Mucosa of gallbladder (tissue), 1 donor: ENCODE measurements at places on chromosomes 3 and 15. TPM values are rescaled to one million over a fixed set of nuclear protein-coding genes. Genes with fewer than 3 reads are reported as not detected.

The LAMB2 gene
- 733 TPM for total RNA-seq

DNA sequence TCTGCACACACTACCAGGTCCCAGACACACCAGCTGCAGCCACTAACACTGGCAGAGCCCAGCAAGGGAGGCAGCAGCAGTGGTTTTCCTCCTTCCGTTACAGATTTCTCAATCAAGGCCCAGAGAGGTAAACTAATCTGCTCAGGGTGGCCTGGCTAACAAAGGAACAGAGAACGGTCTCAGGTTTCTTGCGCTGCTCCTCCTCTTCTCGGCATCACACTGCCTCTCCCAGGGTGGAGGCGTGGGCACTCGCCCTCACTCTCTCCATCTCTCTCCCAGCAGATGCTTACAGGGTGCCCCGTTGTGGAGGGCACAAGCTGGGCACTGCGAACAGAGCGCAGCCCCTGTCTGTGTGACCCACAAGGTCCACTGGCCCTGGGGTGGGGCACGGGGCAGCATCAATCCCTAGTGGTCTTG is 228.7 kb downstream of the VPS13C start:
- DNase-seq: no peak

DNA sequence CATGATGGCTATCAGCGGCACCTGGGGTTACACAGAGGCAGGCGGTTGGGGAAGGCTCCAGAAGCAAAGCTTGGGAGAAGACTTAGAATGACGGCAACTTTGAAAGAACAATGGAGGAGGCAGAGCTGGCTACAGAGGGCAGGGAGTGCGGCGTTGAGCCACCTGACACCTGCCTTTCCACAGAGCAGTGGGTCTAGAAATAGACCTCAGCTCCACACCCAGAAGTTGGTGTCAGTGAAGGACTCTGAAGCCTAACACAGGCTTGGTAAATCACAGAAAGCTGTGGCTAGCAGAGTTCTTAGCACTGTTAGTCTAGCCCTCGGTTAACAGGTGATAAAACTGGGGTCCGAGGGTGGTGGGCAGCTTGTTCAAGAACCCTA is 23.1 kb upstream of the EHD4 start:
- DNase-seq: no peak

The SI gene
- total RNA-seq: 0.03 TPM

The HIGD2B gene
- not detected for total RNA-seq

DNA sequence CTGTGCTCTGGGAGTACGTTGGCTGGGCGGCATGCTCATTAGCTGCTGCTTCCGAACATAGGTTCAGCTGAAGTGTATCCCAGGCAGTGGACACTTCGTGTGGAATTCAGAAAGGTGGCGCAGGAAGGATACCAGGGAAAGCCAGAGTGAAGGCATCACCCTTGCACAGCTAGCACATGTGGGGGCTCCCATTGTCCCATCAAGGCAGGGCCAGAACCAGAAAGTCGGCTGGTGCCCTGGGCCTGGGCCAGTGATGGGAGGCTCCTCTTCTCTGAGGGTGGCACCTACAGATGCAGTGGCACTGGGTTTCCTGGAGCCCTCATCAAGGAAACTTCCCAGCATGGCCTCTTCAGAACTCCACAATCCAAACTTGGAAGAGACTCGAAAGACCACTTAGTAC is 56.6 kb downstream of the PGPEP1L start:
- DNase-seq: no peak

DNA sequence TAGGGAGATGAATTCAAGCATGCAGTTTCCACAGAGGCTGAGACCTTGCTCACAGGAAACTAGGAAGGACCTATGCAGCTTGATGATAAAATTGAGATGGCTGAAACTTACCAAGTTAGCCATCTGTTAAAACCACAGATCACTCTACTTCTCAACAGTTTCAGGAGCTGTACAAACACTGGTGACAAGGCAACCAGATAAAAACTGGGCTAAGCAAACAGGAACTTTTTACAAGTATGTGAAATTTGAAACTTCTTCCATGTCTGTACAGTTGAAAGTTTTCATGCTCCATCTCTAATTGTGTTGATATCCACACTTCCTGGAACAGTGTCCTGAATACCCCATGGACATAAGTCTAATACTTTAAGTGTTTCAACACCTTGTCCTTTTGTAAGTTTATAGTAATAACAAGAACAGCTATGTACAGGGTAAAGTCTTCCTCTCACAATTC is 78.2 kb downstream of the FAIM start:
- DNase-seq: no peak

The C3orf22 gene
- total RNA-seq: not detected

GRCh38 chr3:184748219-184749135 is 36.6 kb upstream of the MAGEF1 start:
- no peak for DNase-seq

- no peak for DNase-seq
These were observed 245.7 kb downstream of the ZIC1 start for GRCh38 chr3:147654827-147655226.

The ATP13A3 gene
- 103 TPM for total RNA-seq

- no peak for DNase-seq
These were observed 55.9 kb upstream of the LARS2 start for GRCh38 chr3:45332493-45332892.

The VIPR1 gene
- 91.7 TPM for total RNA-seq

- no peak for DNase-seq
These were observed 28.5 kb downstream of the MCTP2 start for GRCh38 chr15:94259863-94260262.

DNA sequence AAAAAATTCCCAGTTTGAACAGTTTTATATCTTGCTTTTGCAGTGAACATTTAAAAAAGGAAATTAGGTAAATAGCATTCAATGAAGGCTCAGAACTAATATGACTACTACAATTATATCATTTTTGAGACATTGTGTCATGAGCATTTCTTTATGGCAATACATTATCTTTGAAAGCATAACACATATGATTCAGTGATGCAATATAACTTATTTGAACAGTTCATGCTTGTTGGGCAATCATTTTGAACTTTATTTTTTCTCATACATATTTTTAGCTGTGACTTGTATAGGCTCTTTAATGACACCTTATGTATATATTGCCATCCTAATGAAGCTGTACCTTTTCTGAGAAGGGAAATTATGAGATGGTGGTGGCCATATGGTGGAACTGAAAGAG is 828.6 kb upstream of the NR2F2 start:
- DNase-seq: no peak

- DNase-seq: peak; percentile 45
These were observed 53.0 kb upstream of the GSK3B start for GRCh38 chr3:120147072-120147871.

DNA sequence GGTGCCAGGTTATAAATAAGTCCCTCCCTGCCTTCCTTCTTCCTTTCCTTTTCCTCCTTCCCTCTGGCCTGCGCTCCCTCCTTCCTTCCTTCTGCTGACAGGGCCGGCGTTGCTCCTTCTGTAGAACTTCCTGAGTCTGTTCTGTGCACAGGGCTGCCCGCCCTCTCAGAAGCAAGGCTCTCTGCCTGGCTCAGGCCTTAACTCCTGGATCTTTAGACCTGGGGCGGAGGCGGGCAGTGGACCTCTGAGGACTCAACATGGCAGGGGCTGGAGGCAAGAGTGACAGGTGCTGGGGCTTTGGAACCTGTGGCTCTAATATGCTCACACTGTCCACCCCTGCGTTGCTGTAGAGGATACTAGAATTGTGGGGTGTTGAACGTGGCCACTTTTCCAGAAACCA is 86.4 kb upstream of the SEC13 start:
- DNase-seq: no peak

DNA sequence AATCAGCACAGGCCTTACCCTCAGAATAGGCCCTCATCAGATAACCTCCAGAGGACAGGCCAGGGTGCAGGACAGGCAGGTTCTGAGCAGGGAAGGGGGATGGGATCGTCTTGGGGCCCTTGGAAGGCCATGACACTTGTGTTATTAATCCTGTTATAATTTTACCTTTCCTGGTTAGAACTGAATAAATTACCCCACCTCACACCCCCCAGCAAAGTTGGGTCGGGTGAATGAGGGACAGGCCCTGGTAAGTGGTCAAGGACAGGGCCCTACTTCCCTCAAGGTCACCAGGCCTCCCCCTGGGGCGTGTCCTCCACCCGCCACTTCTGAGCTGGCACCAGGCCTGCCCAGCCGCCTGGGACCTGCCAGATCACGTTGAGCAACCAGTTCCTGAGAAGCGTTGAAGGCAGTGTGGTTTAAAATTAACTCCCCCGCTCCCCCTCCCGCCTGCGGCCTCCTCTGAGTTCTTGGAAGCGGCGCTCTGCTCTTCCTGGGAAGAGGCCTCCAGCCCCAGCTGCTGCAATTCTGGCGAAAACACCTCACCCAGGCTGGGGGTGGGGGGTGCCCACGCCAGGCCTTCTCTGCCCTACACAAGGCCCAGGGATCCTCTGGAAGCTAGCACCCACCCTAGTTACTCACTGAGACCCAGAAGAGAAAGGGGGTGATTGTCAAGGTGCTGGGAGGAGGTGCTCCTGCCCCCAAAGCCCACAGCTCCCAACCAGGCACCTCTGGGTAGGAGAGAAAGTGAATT is 10.6 kb downstream of the CISH start:
- DNase-seq: peak; percentile 95

GRCh38 chr3:8575364-8576104 is 69.1 kb downstream of the SSUH2 start:
- DNase-seq: no peak
